ENCODE measurements at places on chromosomes 6 and 20.

- DNase-seq: no peak
Observed at GRCh38 chr6:62528894-62529526, 243.0 kb upstream of the KHDRBS2 start.

GRCh38 chr6:12245763-12246718 lies 44.1 kb upstream of the EDN1 start:
- no peak for DNase-seq

- peak; percentile 52 for DNase-seq
Observed at GRCh38 chr6:11460001-11460668, 77.4 kb upstream of the TMEM170B start.

- DNase-seq: no peak
Observed at GRCh38 chr6:147023148-147023547, 181.1 kb upstream of the STXBP5 start.

GRCh38 chr20:8457978-8458377 lies 325.9 kb downstream of the PLCB1 start:
- DNase-seq: no peak

- DNase-seq: no peak
Observed at GRCh38 chr6:160363016-160363996, 15.1 kb downstream of the SLC22A3 start.

GRCh38 chr6:148313488-148313887 lies 29.1 kb upstream of the SASH1 start:
- DNase-seq: no peak

DNA sequence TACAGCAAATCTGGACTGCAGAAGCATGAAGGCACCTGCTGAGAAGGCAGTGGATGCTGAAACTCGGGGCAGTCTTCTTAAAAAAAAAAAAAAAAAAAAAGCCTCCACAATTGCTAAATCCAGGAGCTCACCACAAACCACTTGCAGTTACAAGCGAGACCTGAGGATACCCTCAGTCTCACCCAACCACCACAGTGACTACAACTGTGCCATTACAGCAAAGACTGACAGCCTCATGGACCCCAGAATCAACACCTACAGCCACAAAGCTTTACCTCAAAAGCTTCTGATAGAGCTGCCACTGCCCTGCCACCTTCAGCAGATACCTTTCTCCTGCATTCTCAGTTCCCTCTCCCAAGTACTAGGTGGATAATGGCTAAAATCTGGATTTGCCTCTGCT lies 9.0 kb downstream of the COL21A1 start:
- peak; percentile 1 for DNase-seq

DNA sequence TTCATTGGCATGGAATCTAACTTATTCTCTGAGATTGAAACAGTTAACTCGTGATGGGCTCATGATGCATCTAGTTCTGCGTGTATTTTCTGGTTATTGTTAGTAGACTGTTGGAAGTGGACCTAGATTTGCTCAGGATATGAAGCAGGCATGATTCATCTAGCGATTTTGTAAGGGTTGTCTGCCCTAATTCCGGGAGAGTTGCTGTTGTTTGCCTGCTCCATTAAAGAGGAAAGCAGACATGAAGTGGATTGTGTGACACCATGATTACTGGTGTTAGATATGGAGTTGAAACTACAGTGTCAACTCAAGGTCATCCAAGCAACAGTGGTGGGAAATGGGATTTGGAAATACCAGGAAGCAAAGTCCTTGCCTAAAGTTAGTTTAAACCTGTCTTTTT lies 41.0 kb downstream of the SOX4 start:
- no peak for DNase-seq

GRCh38 chr20:13995086-13995665 lies at the start of gene MACROD2:
Gene MACROD2, plus strand, starts transcription at chr20:13995516.
- DNase-seq: peak; percentile 55
